ENCODE measurements at places on chromosomes 5 and 9.
A peak's percentile ranks its signal among the peaks of the same experiment; 100 is the strongest.

DNA sequence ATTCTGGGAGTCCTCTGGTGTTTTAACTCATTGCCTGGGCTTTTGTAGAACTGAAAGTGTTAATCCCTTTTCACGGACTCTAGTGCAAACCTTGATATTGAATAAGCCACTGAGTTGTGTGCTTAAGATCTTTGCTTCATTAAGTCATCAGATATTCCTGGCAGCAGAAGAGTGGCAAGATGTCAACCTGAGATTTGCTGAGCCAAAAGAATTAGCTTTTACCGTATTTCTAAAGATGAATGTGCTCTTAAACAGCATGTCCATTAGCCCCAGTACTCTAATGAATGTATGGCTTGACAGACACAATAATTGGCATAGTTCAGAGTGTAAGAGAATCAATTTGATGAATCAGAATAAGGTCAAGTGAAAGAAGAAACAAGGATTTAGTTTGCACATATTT, 87.2 kb upstream of the CDH6 start:
- no peak for DNase-seq

DNA sequence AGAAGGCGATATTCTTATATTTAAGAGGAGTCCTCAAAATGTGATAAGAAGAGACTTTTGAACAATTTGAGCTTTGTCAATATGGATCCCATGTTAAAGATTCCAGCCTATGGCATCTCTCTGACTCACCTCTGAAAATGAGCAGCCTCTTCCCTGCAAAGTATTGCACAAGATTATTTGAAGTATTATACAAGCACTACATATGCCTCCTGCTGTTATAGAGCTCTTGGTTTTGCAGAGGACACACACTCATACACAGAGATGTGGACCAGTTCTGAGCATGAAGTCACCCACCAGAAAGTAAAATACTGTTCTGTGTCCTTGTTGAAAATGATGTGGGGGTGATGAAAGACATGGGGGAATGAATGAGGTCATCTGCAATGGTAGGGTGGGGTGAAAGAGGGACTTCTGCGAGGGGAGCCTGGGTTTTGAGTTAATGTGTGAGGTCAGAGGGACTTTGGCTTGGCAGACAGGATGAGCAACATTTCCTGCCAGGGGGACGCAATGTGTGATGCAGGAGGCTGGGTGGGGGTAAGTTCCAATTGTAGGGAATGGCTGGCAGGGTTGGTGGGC, 25.8 kb downstream of the FBXL7 start:
- no peak for DNase-seq

DNA sequence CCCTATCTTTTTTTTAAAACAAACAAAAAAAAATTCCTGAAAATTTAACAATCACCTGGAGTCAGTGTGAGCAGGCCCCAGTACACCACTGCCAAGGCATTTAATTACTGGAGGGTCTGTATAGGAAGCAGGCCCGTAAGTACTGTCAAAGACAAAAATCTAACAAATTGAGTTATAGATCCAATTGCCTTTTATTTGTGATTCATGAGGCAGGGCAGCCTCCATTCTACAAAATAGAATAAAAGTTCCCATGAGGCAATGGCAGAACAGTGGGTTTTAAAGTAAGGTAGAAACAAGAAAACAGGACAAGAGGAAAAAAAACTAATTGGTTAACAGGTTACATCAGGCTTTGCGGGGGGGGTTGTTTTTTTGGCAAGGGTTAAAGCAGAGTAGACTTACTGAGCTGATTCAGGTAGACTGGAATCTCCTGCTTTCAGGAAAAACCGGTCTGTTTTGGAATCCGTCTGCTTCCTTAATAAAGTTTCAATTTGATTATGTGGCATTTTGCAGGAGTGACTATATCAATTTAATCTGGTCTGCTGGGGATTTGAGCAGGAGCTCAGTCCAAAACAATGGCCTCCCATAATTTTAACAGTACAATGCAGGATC, 48.9 kb downstream of the AUH start:
- no peak for DNase-seq

DNA sequence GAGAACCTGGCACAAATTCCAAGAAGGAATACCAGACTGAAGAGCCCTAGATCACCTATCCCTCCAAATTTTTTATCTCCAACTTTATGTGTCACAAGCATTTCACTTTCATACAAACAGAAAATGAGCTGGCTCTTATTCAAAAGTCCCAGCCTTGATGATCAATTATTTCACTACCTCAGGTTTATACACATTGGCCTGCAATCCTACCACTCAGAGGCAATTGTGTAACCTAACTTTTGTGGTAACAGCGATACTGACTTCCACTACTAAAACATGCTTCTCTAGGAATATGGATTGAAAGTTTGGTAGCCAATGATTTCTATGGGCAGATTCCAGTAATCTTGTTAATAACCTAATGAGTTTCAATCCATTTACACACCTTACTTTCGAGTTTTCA, 10.5 kb downstream of the RNF38 start:
- DNase-seq, result peak; percentile 14

DNA sequence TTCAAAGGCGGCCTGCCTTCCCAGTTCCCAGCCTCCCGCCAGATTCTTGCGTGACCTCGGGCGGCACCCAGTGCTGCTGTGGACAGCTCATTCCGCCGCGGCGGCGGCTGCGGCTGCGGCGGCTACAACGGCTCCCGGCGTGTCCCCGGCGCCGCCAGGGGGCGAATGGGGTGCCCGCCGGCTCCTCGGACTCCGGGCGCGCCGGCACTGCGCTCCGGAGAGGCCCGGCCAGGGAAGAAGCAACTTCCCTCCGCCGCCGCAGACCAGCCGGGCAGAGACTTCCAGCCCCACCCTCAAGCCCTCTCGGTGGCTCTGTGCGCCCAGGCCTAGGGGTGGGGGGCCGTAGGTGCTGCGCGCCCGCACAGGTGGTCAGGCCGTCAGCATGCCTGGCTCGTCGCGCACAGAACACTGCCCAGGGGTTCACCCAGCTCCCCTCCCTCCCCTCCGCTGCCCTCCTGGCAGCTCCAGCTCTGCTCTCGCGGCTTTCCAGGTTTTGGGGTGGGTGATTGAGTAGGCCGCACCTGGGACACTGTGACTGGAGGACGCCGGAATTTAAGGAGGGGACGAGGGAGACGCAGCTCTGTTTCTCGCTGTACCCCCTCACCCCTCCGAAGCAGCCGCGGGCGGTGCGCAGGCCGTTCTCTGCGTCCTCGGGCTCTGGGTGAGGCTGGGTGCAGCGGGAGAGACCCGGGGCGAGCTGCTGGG, 20.2 kb downstream of the IGIP start:
- peak; percentile 82 for DNase-seq

DNA sequence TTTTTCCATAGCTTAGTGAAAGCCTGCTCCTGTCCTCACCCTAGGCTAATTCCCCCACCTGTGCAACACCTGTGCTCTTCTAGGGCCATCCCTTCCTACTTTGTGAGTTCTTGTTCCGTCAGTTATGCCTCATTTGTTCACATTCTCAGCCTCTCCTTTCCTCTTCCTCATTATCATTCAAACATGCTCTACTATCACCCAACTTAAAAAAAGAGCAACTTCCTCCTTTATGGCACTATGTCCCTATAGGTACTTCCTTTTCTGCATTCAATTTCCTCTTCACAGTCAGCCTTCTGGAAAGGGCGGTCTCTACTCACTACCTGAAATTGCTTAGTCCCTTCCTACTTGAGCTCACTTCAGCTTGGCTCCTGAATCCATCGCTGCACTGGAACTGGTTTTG, 111.8 kb upstream of the LHFPL2 start:
- DNase-seq, result peak; percentile 40

- DNase-seq, result no peak
These were observed 6.1 kb downstream of the PITX1 start for GRCh38 chr5:135027697-135028615.

- no peak for DNase-seq
These were observed 9.8 kb downstream of the IRX1 start for GRCh38 chr5:3605298-3606010.

DNA sequence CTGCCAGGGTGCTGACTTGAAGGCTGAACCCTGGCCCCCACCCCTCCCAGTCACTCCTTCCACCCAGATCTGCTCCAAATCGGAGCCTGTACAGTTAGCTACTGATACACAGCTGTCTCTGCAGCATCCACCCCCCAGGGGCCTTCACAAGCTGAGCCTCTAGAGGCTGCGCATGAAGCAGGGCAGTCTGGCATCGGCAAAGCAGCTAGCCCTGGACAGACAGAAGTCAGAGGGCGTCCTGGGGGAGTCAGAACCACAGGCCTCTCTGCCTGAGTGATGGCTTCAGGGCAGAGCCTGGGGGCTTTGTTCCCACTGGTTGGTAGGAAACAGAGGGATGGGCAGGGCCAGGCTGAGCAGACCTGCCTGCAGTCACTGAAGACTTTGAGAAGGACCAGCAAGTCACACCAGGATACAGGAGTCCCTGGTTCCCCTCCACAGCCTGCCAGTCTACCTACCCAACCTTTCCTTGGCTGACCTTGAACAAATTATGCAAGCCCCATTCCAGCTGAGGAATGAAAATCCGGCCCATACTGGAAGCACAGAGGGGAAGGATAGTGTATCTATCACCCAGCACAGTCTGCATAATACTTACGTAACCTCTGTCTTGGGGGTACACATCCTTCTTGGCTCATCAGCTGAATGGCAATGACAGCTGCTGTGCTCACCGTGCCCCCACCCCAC, 8.8 kb downstream of the VDAC1 start:
- DNase-seq, result no peak

DNA sequence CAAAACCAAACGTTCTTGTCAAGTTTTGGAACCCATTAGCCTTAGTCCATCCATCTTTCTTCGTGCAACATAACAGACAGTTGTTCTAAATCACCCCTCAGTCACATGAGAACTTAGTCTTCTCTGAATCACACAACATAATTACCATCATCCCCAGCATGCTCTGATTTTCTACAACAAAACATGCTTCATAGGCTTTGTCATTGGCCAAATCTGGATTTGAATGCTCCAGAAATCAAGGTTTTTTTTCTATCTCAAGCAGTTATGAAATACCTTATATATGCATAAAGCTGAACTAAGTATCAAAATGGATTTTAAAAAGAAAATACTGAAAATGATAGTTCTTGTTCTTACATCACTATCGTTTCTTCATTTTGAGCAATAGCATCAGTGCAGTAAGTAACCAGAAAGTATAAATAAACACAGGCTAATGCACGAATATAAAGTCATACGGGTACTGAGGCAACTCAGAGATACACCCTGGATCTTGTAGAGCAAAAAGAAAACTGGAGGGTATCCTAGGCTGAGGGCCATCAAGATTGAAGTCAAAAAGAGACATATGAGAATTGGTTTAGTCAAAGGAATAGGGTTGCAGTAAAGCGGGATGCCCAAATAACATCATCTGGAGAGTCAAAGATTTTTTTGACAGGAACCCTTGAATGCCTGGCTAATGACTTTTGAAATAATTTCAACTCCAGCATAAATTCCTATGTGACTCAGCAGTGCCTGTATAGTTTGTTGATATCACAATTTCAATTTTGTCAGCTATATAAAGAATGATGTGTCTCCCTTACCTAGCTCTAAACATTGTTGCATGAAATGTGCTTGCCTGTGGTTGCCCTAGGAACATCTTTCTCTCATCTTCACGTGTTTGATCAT, 164.7 kb downstream of the ADAMTSL1 start:
- no peak for DNase-seq

GRCh38 chr9:108104991-108105390, 615.4 kb upstream of the KLF4 start:
- DNase-seq, result no peak

- no peak for DNase-seq
These were observed 704.1 kb downstream of the PRELID2 start for GRCh38 chr5:145130996-145131395.

DNA sequence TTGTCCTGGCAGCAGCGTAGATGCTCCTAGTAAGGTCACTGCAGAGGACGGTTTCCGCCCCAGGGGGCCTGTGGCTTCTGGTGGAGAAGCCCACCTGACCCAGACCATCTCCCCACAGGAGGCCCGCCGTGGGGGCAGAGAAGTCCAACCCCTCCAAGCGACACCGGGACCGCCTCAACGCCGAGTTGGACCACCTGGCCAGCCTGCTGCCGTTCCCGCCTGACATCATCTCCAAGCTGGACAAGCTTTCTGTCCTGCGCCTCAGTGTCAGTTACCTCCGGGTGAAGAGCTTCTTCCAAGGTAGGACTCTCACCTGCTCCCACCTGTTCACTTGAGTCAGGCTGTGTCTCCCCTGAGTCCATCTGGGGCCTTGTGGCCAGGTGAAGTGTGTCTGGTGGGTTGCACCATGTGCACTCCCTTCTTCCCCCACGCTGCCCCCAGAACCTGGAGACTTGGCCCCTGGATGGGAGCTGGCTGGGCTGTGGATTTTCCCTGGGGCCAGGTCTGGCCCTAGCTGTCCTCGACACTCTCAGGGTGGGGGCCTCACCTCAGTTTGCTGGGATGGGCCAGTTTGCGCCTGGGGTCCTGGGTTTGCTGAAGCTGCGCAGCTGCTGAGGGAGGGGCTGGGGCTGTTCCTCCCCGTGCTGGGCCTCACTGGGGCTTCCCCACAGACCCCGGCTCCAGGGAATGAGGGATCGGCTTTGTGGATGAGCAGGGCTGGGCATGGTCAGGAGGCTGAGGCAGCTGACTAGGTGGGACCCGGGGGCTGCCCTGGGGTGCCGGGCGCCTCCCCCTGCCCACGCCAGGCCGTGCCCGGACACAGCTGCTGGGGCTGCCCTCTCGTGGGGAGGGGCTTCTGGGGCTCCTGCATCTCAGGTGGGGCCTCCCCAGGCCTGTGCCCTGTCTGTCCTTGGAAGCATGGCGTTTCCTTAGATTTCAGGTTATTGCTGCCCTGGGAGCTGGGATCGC, 32.4 kb downstream of the AHRR start:
- DNase-seq, result no peak

DNA sequence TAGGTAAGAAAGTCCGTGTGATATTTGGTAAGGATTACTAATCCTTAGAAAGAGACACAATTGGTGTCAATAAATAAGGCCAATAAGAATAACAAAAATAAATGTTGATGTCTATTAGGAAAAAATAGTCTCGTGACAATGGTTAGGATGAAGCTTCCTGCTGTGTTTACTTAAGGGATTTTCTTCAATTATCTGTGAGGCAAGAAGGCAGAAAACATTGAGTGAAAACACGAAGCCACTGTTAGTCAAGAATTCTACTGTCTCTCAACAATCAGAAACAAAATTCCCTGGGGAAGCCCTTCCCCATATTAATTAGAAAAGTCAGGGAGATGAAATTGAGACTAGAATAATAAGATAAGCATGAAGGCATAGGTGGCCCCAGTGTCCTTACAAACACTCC, 149.0 kb downstream of the SYK start:
- DNase-seq, result no peak

DNA sequence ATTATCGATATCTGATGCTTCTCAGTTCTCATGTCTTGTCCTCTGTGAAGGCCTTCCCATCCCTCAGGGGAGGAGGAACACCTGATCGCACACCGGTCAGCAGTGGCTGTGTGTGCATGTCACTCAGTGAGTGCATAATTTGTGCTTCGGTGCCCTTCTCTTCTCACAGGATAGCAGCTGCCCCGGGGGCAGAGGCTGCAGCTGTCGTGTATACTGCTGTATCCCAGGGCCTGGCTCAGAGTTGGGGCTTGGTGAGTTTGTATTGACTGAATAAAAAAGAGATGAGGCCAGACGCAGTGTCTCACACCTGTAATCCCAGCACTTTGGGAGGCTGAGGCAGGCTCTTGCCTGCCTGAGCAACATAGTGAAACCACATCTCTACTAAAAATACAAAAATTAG, 49.7 kb upstream of the NCS1 start:
- no peak for DNase-seq

Data from NB4 (cell line).